ENCODE measurements at places on chromosomes 12 and 14. TPM values are rescaled to one million over a fixed set of nuclear protein-coding genes. Genes with fewer than 3 reads are reported as not detected.

Gene GUCY2C
- 4.4 TPM for total RNA-seq

Gene CACNA2D4
- 2.0 TPM for total RNA-seq

DNA sequence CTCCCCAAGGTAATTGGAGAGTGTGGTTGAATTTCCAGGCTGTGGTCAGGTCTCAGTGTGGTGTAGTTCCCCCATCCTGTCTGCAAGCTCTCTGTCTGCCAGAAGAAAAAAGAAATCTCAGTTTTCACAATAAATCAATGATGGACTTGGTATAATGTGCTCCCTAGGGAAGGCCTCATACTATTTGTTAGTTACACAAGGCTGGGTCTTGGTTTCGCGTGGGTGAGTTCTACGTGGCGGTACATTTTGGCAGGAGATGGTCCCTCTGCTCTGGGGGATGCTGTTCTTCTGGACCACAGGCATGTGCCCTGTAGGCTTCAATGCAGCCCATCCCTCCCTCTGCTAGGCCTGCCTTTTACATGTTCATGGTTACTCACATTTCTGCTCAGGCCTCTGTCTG lies 206.4 kb upstream of the PELI2 start:
- H3K27me3 ChIP-seq: no peaks in the 10 kb centered on the region
- H3K4me3 ChIP-seq: no peak overlapping the region

GRCh38 chr12:100234591-100235304 lies 32.1 kb downstream of the DEPDC4 start:
- peaks cover 9% of the 10 kb centered on the region for H3K4me1 ChIP-seq
- H3K36me3 ChIP-seq: no peaks in the 10 kb centered on the region
- H3K27ac ChIP-seq: no peak overlapping the region

GRCh38 chr14:32472512-32473463 lies 143.7 kb downstream of the AKAP6 start:
- H3K27ac ChIP-seq: peak overlapping the region; percentile 76
- H3K4me3 ChIP-seq: no peak overlapping the region
- H3K27me3 ChIP-seq: no peaks in the 10 kb centered on the region

Gene SERPINA3
- 1.3 TPM for total RNA-seq

DNA sequence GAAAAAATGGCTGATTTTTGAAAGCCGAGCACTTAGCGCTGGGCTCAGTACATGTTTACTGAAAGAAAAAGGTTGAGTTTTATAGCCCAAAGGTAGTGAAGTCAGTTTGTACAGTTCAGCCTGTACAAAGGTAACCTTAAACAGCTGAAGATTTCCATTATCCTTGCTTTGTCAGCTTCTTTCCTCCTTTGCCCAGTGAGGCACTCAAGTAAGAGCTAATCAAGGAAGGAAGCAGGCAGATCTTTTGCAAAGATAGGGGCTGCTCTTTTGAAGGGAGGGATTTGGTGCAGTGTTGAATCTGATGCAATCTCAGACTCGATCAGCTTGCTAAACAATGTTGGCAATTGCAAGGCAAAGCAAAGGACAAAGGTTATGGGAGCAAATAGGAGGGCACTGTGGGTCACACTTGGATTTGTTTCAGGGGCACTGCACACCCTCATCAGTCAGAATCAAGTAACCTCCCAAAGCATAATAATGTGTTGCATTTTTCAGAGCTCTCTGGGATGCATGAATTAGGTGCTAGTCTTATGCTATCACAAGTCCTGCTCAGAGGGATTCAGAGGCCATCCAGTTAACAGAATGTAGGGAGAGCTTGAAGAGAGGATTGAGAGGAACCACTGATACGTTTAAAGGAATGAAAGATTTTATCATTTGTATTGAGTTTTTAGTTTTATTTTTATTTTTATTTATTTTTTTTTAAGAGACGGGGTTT lies 44.4 kb downstream of the ANO6 start:
- H3K27me3 ChIP-seq: no peaks in the 10 kb centered on the region
- no peaks in the 10 kb centered on the region for H3K36me3 ChIP-seq
- H3K27ac ChIP-seq: peak overlapping the region; percentile 58
- DNase-seq: peak; percentile 90
- H3K4me3 ChIP-seq: peak overlapping the region; percentile 29

DNA sequence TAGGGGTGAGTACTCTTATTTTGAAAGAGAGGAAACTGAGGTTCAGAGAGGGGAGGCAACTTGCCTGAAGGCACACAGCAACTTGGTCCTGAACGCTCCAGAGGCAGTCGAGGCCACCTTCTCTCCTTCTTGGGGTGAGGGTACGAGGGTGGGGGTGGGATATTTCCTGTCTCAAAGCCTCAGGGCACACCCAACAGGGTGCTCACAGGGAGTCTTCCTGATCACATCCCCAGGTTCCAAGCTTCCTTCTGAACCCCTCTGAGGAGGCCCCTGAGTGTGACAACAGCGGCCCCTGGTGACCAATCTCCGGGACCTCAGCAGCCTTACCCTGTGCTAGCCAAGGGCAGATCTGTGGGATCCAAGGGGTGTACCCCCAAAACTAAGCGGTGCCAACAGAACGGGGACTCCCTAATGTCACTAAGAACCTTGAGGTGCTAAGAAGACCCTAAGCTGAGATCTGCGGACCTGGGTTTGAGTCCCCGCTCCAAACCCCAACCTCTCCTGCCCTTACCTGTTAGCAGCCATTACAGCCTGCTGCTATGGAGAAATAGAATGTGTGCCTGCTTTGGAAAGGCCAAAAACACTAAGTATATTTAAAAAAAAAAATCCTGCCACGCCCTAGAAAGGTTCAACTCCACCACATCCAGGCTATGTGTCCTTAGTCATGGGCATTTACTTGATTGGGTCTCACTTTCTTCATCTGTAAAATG lies 57.9 kb downstream of the TRPV4 start:
- no peak overlapping the region for H3K27ac ChIP-seq
- H3K4me3 ChIP-seq: no peak overlapping the region
- peak; percentile 85 for DNase-seq
- H3K36me3 ChIP-seq: no peaks in the 10 kb centered on the region
- H3K27me3 ChIP-seq: no peaks in the 10 kb centered on the region

Gene GLIPR1L1
- not detected for total RNA-seq

Gene TAS2R20
- 3.8 TPM for total RNA-seq

Gene TMTC1
- not detected for total RNA-seq

Gene HHIPL1
- 2.9 TPM for total RNA-seq

- H3K27ac ChIP-seq: no peak overlapping the region
- H3K27me3 ChIP-seq: peaks cover 1% of the 10 kb centered on the region
- H3K36me3 ChIP-seq: no peaks in the 10 kb centered on the region
- DNase-seq: no peak
- no peaks in the 10 kb centered on the region for H3K4me1 ChIP-seq
Measured at GRCh38 chr14:96057738-96058137, 18.6 kb downstream of the C14orf132 start.

DNA sequence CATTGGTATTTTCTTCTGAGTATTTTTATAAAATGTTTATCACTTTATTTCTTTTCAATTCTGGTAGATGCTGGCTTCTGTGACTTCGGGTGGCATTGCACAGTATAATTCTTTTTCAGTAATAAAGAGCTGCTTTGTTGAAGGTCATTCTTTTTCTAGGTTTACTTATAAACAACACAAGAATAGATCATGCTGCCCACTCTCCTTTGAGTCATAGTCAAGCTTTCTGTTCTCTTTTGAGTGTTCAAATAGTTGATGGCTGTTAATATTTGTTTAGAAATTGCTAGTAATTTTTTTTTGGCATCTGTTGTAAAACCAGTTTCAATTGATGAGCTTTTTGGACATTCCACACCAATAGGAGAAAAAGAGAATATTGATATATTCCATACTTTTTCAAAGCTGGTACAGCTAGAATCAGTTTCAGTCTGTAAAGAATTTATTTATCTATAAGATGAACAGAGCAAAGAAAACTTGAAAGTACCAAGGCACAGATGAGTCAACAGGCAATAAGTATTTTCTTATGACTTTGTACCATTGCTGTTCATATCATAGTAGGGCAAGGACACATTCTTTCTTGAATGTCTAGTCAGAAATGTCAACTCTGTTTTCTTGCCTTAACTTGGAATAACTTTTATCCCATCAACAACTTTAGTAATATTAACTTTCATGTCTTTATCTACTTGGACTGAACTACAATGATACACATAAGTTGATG lies 513.0 kb upstream of the SEL1L start:
- no peaks in the 10 kb centered on the region for H3K4me1 ChIP-seq
- H3K4me3 ChIP-seq: no peak overlapping the region
- DNase-seq: no peak
- H3K27me3 ChIP-seq: no peaks in the 10 kb centered on the region
- no peaks in the 10 kb centered on the region for H3K36me3 ChIP-seq

Gene CPSF6
- total RNA-seq: 124 TPM

GRCh38 chr14:89773644-89774316 lies 180.8 kb downstream of the EFCAB11 start:
- no peaks in the 10 kb centered on the region for H3K36me3 ChIP-seq
- no peaks in the 10 kb centered on the region for H3K27me3 ChIP-seq
- no peak overlapping the region for H3K27ac ChIP-seq
- no peaks in the 10 kb centered on the region for H3K4me1 ChIP-seq

Gene PPP4R4
- 0.21 TPM for total RNA-seq

GRCh38 chr12:119615518-119616475 lies 22.2 kb downstream of the TMEM233 start:
- no peak overlapping the region for H3K27ac ChIP-seq
- no peak overlapping the region for H3K4me3 ChIP-seq
- DNase-seq: no peak
- H3K27me3 ChIP-seq: no peaks in the 10 kb centered on the region

GRCh38 chr14:34713681-34714319 lies 593 bp downstream of the CFL2 start:
- no peak for DNase-seq
- peak overlapping the region; percentile 86 for H3K27ac ChIP-seq
- no peaks in the 10 kb centered on the region for H3K36me3 ChIP-seq
- peaks cover 4% of the 10 kb centered on the region for H3K4me1 ChIP-seq
- peak overlapping the region; percentile 89 for H3K4me3 ChIP-seq
- no peaks in the 10 kb centered on the region for H3K27me3 ChIP-seq

Gene TRAF3
- 18.3 TPM for total RNA-seq

Gene LMNTD1
- not detected for total RNA-seq

Gene TC2N
- 30.6 TPM for total RNA-seq

Gene RPS6KL1
- total RNA-seq: 6.8 TPM

- no peaks in the 10 kb centered on the region for H3K4me1 ChIP-seq
- no peak overlapping the region for H3K4me3 ChIP-seq
- H3K36me3 ChIP-seq: no peaks in the 10 kb centered on the region
- no peaks in the 10 kb centered on the region for H3K27me3 ChIP-seq
- no peak for DNase-seq
Measured at GRCh38 chr12:70354787-70355186, 11.3 kb upstream of the KCNMB4 start.

Gene PTPRR
- total RNA-seq: 1.9 TPM

GRCh38 chr12:66979251-66979650 lies 289.9 kb upstream of the CAND1 start:
- peaks cover 1% of the 10 kb centered on the region for H3K27me3 ChIP-seq
- no peaks in the 10 kb centered on the region for H3K36me3 ChIP-seq
- H3K4me1 ChIP-seq: no peaks in the 10 kb centered on the region
- no peak overlapping the region for H3K4me3 ChIP-seq

DNA sequence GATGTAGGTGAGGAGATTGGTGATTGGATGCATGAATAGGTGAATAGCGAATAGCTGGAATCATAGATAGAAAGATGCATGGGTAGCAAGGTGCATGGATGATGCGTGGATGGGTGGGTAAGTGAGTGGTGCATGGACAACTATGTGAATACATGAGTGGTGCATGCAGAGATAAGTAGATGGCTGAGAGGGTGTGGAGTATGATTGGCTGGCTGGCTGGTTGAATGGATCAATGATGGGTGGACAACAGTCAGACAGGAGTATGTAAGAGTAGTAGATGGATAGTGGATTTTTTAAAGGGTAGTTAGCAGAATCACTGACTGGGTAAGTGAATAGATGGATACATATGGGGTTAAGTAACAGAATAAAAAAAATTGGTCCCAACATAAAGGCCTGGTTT lies 33.9 kb downstream of the SERPINA3 start:
- no peak for DNase-seq
- H3K4me3 ChIP-seq: no peak overlapping the region
- no peak overlapping the region for H3K27ac ChIP-seq
- H3K4me1 ChIP-seq: no peaks in the 10 kb centered on the region
- no peaks in the 10 kb centered on the region for H3K36me3 ChIP-seq
- H3K27me3 ChIP-seq: no peaks in the 10 kb centered on the region

DNA sequence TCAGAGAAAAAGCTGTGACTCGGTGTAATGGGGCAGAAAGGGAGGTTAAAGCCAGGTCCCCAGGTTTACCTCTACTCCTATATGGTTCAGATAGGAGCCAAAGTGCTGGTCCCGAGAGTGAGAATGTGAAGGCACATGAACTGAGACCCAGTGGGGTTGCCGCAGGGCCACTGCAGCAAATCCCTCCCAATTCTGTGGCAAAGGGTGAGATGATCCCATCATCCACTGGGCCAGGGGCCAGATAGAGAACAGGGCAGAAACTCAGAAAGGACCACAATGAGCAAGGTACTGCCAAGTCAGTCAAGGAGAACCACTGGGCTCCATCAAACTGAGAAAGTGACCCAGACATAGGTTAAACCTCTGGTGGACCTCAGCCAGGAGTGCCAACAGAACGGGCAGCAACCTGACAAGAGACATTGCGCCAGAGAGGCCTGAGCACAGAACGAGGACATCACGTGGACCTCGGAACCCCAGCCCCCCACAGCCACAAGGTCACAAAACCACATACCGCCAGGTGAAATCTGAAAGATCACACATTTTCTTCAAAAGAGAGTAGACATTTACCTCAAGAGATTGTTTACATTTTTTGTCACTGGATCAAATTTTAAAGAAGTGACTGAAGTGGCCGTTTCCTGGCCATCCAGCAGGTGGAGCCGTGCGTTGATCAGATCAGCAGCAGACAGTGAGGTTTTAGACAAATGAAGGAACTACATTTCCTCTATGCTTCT lies 20.5 kb upstream of the ITPR2 start:
- H3K27ac ChIP-seq: no peak overlapping the region
- DNase-seq: peak; percentile 79
- H3K4me1 ChIP-seq: peaks cover 6% of the 10 kb centered on the region

- no peak overlapping the region for H3K4me3 ChIP-seq
- H3K27ac ChIP-seq: no peak overlapping the region
- no peaks in the 10 kb centered on the region for H3K27me3 ChIP-seq
Measured at GRCh38 chr14:90490720-90491050, 93.9 kb downstream of the CALM1 start.

Gene SYNDIG1L
- not detected for total RNA-seq

All from Caco-2 (cell line).